ENCODE measurements at places on chromosomes 5 and 9.

DNA sequence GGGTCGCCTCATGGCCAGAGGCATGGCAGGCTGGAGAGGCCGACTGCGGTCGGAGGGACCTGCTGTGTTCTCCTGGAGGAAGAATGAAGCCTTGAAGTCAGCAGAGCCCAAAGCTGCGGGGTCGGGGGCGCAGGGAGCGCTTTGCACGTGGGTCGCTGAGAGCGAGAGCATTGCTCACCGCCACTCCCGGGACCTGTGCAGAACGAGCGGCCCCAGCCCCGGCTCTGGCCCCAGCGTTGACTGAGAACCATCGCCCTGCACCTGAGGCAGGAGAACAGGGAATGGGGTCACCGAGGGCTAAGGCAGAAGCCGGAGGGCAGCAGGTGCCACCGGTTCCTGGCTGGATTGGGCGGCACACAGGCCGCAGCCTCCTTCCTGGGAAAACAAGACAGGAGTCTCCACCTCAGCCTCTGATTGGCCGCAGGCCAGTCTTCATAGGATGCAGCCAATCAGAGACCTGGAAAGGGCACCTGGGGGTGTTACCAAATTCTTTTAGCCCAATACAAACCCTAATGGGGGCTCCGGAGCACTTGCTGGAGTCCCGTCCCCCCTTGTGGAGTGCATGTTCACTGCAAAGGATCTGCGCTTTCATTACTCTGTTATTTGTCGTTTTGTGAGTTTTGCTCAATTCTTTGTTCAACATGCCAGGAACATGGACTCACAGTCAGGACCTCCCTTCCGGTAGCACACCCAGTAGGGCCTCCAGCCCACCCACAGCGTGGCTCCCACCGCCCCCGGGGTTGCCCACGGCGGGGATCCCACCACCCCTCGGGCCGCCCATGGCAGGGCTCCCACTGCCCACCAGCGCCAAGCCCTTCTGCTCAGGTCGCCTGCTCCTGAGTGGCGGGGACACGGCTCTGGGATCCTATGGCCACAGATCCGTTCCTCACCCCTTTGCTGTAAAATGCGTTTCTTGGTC is 24.7 kb upstream of the SLC6A19 start:
- no peak for DNase-seq

DNA sequence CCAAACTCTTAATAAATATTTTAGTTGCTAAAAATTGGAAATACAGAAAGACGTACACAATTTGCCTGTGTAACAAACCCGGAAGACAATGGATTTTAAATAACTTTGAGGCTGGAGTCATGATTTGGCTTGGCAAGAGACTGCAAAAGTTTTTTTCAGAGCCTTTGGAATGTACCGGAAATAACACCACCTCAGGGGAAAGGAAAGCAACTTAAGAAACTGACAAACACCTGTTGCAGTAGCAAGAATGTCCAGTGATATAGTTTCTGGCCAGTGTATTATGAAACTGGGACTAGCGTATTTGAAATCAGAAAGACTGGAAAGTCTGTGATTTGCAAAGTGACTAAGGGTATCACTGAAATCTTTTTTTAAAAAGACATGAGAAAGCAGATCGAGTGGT is 842 bp downstream of the MUSK start:
- DNase-seq, result peak; percentile 64

GRCh38 chr9:23779220-23779619 is 46.8 kb downstream of the ELAVL2 start:
- no peak for DNase-seq

DNA sequence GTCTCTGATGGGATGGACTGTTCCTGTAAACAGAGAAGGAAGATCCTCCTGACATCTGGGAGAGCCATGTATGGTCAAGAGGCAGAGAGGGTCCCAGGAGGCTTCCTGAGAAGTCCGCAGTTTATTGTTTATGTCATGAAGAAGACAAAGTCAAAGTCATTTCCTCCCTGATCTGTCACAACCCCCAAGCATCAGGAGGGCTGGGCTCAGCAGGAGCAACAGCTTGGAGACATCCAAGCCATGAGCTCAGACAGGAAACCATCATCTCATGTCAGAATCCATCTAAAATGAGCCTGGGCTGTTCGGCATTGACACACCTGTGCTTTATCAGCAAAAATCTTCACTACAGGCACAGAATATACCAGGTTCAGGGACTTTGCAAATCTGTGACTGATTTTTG is 325.0 kb upstream of the MSX2 start:
- DNase-seq, result no peak

GRCh38 chr5:86749841-86750240 is 132.1 kb downstream of the COX7C start:
- no peak for DNase-seq

DNA sequence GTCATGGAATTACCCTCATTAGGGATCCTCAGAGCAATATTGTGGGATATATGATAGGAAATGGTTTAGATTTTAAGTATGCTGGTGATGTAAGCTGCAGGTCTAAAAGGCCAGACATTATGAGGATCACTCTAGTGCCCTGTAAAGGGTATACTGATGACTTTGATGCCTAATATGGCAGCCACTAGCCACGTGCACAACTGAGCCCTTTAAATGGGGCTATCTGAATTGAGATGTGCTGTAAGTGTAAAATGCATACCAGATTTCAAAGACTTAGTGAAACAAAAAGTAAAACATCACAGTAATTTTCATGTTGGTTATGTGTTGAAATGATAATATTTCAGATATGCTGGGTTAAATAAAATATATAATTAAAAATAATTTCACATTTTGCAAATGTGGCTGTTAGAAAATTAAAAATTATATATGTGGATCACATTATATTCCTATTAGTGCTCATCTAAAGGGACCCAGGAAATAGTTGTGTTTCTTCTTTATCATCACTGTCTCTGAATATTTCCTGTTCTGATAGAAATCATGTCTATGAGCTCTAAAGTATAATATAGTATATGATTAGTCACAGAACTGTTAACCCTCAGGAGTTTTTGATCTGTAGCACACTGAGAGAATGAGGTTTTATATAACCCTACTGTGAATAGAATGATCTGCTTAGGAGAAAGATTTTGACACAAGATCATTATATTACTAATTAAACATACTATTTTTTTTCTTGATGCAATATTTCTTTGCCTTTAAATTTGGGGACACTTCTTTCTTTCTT is 50.1 kb downstream of the OSTF1 start:
- no peak for DNase-seq

DNA sequence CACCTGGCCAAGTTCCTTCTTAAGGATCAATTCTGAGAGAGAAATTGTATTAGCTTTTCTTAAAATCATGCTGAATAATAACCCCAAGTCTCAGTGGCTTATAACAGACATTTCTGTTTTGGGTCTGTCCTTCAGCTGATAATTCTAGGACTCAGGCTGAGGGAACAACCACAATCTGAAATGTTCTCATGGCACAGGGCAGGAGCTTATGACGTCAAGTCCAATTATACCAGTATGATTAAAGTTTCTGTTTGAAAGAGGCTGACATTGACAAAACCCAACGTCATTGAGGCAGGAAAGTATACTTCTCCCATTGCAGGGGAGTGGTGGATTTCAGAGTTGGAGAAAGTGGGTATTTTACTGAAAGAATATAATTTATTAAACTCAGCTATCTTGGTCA is 21.8 kb downstream of the CENPH start:
- DNase-seq, result no peak

DNA sequence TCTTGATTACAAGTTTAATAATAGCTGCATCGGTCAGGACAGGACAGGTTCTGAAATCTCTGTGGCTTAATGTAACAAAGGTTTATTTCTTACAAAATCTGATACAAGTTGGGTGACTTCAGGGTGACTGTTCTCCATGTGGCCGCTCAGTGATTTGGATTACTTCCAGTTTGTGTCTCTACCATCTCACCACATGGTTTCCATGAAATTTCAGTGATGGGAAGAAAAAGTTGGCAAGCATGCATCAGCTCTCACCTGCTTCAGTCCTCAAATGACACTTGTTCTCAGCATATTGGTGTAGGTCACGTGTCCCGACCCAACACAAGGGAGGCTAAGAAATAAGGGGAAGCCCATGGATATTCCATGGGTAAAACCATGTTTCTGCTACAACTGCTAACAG is 7.8 kb upstream of the TMEM268 start:
- no peak for DNase-seq

DNA sequence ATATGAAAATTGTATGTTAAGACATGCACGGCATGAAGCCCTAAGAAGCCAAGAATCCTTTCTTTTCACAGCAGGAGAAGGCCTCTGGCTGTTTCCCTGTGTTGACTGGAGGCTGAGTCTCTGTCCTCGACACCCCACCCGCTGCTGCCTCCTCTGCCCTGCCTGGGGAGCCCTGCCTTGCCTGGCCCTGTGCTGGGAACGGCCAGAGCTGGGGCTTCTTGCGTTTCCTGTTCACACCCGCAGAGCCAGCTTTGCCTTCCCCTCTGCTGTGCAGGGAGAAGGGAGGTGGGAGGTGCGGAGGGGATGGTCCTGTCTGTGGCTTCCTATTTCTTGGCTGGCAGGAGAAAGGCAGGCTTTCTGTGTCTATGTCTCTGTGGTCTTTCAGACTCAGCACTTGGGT is 6.9 kb upstream of the GMCL2 start:
- DNase-seq, result no peak

Measured in fibroblast of pulmonary artery (primary cell).